ENCODE measurements at places on chromosomes 5 and 9.

DNA sequence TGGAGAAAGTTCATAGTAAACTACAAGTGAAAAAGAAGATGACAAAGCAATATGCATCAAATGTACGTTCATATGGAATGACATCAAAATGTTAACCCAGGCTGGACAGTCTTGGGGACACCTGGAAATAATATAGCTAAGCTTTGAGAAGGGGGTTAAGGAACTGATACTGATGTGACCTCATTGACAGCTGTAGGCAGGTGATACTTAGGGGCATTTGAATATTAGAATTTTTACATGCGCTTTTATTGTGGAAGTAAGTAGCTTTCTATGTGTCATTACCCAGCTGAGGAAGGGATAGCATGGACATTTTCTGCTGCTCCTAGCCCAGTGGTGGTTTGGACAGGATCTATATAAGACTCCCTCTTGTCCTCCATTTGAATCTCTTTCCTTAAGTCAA lies 299.7 kb downstream of the CWC27 start:
- ATAC-seq, result peak; percentile 73

DNA sequence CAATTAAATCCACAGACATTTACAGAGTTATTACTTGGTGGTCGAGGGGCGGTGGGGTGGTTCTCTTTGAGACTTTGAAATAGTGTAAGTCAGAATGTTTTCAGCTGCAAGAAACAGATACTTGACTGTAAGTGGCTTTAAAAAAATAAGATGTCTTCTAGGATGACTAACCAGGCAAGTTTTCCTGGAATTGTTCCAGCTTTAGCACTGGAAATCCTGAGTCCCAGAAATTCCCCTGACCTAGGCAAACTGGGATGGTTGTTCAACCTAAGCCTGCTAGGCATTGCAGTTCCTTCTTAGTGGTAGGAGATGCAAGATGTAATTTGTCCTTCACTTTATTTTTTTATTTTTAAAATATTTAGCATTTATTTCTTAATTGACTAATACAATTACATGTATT lies 169.5 kb upstream of the POC5 start:
- ATAC-seq, result no peak

- no peak for ATAC-seq
These were observed 19.1 kb upstream of the LMNB1 start for GRCh38 chr5:126757713-126758357.

DNA sequence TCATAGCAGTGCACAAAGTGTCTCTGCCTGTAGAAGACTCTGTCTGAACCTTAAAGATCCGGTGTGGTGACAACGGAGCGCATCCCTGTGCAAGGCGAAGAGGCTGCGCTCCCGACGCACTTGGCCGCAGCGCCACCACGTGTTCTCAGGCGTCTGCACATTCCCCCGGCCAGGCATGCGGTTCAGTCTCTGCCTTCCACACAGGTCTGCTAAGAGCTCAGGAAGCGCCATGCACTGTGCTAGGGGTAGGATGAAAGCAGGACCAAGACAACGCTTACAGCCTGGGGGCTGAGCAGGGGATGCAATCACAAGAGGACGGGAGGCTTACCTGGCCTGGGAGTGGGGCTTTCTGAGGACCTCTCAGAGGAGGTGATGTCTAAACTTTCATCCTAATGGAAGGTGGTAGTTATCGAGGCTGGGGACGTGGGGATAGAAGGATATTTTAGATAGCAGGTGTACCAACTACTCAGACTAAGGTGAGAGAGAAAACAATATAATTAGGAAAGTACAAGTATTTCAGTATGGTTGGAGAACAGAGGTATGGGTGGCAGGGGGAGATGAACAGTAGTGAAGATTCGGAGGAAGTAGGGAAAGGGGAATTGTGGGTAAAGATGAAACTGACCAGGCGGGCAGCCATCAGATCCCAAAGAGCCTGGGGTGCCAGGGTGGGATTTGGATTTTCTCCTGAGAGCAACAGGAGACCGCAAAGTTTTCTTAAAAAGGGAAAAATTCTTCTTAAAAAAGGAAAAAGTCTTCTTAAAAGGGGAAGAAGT lies 13.3 kb downstream of the CAPSL start:
- ATAC-seq, result peak; percentile 49
